ENCODE measurements at places on chromosomes 2 and 18. TPM values are rescaled to one million over a fixed set of nuclear protein-coding genes. Genes with fewer than 3 reads are reported as not detected.

SERPINB4 gene
- total RNA-seq: 0.09 TPM

GAREM1 gene
- 5.6 TPM for total RNA-seq

KIAA2012 gene
- total RNA-seq: not detected

TUBA3E gene
- 6.9 TPM for total RNA-seq

MBD1 gene
- total RNA-seq: 35.5 TPM

CREB1 gene
- 17.8 TPM for total RNA-seq

CRYBA2 gene
- total RNA-seq: 0.25 TPM

IL36A gene
- total RNA-seq: not detected

All from A549 treated with AZD2906 at 1 μM for 4 hours (cell line).